Neural progenitor cell (in vitro differentiated cells): ENCODE measurements at places on chromosomes 2 and 18.

GRCh38 chr18:55447672-55448018 lies 140.3 kb downstream of the TCF4 start:
- no peak for DNase-seq

DNA sequence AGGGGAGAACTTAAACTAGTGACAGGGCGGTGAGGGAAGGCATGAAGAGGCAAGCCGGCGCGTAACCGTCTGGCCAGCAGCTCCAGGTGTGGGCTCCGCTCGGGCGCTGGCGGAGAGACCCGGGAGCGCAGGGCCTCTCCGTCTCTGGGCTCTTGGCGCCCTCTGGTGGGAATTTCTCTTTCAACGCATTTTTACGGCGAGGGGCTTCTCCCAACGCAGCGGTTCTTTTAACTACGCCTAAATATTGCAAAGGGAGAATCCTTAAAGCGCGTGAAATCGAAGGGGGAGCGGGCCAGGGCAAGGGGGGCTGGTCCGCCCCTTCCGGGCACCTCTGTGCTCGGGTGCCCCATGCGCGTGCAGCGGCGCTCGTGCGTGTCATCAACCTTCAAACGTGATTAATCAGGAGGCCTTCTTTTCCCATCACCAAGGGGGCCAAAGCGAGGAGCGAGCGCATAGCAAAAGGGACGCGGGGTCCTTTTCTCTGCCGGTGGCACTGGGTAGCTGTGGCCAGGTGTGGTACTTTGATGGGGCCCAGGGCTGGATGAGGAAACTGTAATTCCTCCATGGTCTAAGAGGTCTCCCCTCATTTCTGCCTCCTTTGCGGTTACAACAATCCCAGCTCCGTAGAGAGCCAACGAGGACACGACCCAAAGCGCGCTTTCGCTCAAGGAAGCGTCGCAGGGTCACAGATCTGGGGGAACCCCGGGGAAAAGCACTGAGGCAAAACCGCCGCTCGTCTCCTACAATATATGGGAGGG lies 762 bp upstream of the GAD1 start:
- DNase-seq: peak; percentile 94

- no peak for DNase-seq
Measured at GRCh38 chr2:148721520-148721931, 77.0 kb downstream of the EPC2 start.

DNA sequence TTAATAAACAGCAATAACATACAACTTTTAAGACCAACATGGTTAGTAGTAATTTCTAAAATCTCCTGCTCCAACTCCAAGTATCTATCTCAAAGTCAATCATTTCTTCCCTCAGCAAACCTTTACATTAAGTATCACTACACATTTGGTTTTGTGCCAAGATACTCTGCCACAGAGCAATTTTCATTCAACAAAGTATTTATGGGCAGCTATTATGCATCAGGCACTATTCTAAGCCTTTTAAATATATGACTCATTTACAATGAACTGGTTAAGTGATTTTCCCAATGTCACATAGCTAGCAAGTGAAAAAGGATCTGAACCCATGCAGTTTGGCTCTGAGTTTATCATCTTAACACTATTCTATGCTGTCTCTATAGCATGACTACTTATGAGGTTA lies 264.3 kb downstream of the NOL4 start:
- no peak for DNase-seq
